Epithelial cell of esophagus (primary cell): ENCODE measurements at places on chromosomes 7 and 10.

DNA sequence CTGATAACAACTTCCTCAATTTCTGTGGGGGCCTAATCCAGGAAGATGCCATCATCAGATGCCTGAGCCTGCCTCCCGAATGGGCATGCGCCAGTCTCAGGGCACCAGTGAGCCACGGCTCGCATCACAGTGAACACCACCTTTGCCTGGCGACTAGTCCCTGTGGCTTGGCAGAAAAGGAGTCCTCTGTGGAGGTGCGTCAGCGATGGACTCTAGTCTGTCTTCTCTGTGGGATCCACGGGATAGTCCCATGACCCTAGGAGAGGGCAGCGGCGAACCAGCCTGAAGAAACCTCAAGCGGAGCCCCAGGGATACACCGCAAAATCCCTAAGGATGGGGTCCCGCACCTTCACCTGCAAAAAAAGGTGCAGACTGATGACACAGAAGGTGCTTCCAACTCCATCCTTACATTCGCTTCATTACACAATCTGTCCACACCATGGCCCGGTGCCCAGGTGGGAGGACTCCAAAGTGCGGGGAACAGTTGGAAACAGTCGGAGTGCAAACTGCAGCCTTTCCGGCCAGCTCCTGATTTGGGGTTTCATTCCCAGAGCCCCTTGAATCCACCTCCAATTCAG is 35.1 kb upstream of the ZNF273 start:
- DNase-seq, result no peak

DNA sequence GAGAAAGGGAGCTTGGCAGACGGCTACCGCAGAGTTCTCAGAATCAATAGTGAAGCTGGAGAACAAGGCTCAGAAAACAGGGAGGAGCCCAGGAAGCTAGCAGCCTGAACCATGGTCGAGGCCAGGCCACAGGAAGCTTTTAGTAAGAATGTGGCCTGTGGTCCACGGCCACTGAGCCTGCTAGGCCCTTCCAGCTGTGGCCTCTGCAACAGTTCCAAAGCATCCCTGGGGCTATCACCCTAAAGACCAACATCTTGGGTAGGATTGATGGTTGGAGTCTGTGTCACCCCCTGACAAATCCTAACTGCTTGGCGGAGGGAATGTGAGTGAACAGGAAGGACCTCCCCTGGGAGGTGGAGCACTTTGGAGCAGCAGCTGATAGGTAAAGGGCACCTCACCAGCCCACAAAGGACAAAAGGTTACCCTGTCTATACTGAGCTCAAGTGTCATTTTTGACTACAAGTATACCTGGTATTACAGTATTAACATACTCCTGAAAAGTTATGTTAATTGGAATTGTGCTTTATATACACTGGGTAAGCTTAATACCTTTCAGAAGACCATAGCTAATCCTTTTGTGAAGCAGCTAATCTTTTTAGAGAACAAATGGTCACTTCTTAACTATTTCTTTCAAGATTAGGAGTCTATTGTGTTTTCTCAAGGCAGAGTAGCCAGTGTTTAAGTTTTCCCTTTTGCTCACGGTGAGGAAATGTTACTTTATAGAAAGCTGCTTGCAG is 18.7 kb downstream of the PTPRE start:
- no peak for DNase-seq

GRCh38 chr7:96952974-96953391 is 52.4 kb upstream of the DLX6 start:
- DNase-seq, result peak; percentile 57

- DNase-seq, result no peak
Measured at GRCh38 chr10:48577158-48577557, 27.7 kb downstream of the ARHGAP22 start.

- DNase-seq, result peak; percentile 33
Measured at GRCh38 chr7:55532150-55532917, 40.0 kb downstream of the VOPP1 start.

GRCh38 chr10:68402276-68402675 is 4.8 kb downstream of the RUFY2 start:
- no peak for DNase-seq

- DNase-seq, result no peak
Measured at GRCh38 chr10:44243851-44244510, 140.9 kb downstream of the CXCL12 start.

GRCh38 chr7:16710651-16711050 is 42.9 kb upstream of the TSPAN13 start:
- DNase-seq, result no peak

GRCh38 chr7:100397315-100398081 is 24.2 kb downstream of the PILRA start:
- DNase-seq, result no peak

GRCh38 chr7:116449950-116450349 is 49.6 kb upstream of the CAV2 start:
- DNase-seq, result no peak

DNA sequence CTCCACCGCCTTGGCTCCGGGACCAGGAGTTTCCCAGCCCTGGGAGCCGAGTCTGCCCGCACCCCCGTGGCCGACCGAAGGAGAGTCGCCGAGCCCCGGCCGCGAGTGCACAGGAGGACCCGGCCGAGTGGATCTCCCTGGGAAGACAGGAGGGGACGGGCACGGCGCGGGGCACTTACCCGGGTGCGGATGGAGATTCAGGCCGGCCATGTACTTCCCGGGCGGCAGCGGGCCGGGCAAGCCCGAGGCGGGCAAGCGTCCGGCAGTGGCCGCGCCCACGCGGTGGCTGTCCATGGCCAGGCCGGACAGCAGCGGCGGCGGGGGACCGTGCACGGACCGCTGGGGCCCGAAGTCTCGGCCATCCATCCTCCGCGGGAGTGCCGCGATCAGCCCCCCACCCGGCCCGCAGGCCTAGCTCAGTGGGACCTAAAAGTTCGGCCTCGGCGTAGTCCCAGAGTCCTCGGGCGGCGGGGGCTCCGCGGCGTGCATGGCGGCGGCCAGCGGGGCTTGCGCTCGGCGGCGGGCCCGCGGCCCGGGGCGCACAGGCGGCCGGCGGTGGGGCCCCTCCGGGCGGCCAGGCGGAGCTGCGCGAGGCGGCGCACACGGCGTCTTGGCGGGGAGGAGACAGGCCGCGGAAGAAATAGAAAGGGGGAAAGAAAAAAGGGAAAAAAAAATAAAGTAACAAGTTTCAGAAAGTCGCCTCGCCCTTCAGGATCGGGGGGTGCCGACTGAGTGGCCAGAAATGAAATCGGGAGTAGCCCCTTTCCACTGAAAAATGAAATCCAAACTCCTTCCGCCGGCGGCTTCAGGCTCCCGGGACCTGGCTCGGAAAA is 2.5 kb downstream of the TNRC18 start:
- no peak for DNase-seq

DNA sequence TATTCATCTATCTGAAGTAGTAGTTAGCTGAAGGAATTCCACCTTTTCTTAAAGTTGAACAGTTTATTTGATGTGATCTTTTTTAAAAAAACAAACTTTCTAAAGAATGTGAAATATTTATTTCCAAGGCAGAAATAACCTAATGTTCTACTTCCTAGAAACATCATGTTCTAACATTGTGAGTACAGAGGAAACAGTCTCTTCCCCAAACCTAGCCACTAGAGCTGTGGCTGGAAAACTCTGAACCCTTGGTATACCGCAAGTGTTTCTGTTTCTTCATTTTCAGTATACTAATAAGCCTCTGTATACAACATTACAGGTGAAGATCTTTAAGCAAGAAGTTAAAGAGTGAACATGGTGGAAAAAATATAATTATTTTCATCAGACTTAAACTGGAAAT is 35.1 kb downstream of the NOC3L start:
- DNase-seq, result no peak

GRCh38 chr7:32250471-32251260 is 180.5 kb upstream of the PDE1C start:
- DNase-seq, result no peak

DNA sequence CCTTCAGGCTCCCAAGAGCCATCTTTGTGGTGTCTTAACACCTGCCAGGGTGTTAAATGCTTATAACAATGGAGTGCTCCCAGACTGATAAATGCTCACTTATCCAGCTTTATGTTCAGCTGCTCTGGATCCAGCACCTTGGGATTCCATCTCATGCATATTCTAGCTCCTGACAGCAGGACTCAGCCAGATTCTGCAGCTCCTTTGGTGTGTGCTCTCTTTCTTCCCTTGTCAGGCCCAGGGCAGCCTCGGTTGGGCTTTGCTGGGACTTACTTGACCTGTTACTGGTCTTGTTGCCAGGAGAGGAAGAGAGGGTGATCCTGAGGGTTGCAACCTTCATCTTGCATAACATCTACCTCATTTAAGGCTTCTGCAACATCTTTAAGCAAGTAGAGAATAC is 59.4 kb upstream of the CCNY start:
- DNase-seq, result no peak

DNA sequence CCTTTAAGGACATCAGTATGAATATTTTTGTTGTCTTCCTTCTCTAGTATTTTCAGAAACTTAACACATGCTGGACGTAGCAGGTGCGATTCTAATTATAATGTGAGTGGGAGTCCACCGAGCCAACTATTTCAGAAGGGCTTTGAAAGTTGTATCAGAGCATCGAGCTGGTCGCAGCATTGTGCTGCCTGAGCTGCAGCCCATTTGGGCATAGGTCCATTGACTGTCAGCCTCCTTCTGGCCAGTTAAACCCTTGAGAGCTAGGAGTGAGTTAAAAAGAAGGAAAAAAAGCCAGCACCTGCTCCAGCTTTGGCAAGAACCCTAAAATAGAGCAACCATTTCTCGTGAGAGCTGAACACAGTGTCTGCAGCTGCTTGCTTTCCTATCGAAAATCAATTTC is 47.8 kb downstream of the SLC35G1 start:
- no peak for DNase-seq

GRCh38 chr7:36945612-36946400 is 221.5 kb upstream of the AOAH start:
- no peak for DNase-seq

DNA sequence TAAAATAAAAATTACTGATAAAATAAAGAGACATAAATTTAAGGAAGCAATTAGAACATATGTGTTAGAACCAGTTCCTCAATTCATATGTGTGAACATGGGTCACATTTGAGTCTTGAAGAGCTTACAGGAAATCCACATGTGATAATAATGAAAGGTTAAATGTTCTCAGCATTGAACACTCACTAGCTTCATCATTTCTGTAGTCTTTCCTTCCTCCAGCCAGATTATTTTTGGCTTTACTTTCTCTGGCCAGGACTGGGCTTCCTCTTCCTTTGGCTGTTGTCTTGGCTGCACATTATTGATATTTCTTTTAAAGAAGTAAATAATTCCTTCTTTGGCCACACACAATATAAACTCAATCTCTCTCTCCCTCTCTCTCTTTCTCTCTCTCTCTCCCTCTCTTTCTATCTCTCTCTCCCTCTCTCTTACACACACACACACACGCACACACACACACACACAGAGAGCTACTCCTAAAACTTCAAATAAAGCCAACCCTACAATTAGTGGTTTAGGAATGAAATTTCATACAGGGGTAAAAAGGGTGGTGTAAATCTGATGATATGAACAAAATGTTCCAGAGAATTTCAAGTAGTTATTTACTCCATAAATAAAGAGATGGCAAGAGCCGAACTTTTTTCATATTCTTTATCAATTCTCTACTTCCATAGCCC is 171.2 kb downstream of the REEP3 start:
- DNase-seq, result no peak

GRCh38 chr10:87818505-87819288 is 671 bp upstream of the ATAD1 start:
- DNase-seq, result peak; percentile 47

GRCh38 chr10:80642661-80643060 is 105.0 kb downstream of the SH2D4B start:
- DNase-seq, result no peak

- DNase-seq, result no peak
Measured at GRCh38 chr10:124497196-124497881, 35.7 kb downstream of the LHPP start.

GRCh38 chr10:48981310-48981907 is 41.8 kb upstream of the LRRC18 start:
- DNase-seq, result peak; percentile 28

DNA sequence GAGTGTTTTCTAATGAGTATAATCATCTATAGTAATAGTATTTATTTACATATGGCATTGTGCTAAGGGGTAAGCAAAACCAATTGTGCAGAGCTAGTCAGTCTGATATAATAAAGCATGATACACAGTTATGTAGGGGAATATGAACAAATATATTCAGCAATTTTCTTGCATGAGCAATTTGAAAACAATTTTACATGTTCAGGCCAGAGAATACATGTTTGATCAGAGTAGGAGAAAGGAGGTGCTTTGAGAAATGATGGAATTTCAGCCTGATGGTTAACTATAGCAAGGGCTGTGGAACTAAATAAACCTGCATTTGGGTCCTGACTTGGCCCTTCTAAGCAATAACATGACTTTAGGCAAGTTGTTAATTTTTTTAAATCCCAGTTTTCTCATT is 214.5 kb downstream of the TWIST1 start:
- peak; percentile 81 for DNase-seq

DNA sequence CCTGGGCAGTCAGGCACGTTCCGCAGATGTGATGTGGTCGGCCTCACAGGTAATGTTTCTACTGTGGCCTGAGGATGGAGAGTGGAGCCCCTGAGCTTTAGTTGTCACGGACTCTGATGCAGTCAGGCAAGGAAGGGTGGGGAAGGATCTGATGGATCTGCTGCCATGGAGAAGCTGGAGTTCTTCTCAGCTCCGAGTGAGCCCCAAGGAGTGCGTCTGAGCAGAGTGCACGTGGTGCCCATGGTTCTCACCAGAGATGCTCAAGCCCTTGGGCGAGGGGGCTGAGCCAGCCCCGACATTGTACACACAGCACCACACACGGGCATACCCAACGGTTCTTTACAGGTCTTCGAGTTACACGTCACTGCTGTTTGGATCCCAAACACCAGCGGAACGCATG is 192.5 kb downstream of the EBF3 start:
- no peak for DNase-seq

GRCh38 chr7:157486007-157486755 is 149.4 kb downstream of the DNAJB6 start:
- DNase-seq, result no peak

GRCh38 chr7:19401461-19401860 is 256.2 kb upstream of the FERD3L start:
- DNase-seq, result no peak

DNA sequence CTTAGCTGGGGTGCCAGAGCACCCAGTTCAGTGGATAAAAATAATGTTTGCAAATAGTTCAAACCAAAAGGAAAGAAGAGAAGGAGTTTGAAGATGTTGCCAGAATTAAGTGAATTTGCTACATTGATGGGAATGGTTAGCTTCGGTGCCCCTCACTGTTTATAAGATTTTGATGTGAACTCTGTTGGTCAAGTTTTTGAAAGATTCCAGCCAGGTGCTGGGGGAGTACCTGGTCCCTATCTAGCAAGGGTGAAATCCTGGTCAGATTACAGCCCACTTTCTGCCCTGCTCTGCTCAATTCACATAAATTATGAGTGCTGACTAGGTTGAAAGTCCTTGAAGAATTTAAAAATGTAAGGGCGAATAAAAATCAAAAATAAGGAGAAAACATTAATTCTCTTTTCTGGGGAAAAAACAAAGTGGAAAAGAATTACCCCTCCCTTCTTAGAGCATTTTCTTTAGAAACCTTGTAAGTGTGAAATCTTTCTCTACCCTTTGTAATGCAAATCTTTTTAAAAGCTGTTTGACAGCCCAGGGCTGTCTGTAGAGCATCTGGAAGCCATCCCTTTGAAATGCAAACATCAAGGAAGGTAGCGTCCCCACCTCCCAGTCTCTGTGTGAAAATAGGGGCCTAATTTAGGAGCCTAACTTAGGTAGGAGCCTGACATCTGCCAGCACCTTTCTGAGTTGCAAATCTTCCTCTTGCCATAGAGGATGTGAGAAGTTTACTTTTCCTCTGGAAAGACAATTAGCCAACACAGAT is 1.4 kb upstream of the GIMAP5 start:
- no peak for DNase-seq

- peak; percentile 1 for DNase-seq
Measured at GRCh38 chr7:82291931-82292330, 151.6 kb downstream of the CACNA2D1 start.

GRCh38 chr7:127366680-127367079 is 25.8 kb downstream of the ZNF800 start:
- DNase-seq, result no peak
